NCI-H510A (cell line): ENCODE measurements at places on chromosomes 6 and 20.
A peak's percentile ranks its signal among the peaks of the same experiment; 100 is the strongest.

DNA sequence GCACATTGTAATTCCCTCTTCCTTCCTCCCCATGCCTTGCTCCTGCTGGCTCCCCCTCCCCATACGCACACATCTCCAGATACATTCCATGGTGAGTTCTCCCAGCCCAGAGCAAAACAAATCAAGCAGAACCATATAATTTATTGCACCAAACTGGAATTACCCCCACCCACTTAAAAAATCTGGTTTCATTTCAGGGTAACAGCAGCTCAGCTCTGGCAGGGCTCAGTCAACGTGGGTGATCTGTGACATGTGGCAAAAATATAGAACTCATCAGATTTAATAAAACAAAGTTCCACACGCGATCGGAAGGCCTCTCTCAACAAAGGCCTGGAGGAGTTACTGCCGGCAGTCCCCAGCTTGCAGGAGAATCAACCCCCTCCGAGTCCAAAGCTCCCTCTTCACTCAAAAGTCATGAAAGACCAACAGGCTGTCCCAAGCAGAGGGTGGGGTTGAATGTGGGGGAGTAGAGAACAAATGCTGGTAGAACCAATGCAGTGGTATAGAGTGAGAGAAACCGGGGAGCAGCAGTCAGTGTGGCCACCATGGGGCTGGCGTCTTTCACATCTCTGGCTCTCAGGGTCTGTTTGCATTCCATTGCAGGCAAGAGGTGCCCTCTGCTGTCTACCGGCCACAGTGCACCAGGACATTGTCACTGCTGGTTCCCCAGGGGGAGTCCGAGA is 323.3 kb upstream of the NT5E start:
- DNase-seq: no peak

DNA sequence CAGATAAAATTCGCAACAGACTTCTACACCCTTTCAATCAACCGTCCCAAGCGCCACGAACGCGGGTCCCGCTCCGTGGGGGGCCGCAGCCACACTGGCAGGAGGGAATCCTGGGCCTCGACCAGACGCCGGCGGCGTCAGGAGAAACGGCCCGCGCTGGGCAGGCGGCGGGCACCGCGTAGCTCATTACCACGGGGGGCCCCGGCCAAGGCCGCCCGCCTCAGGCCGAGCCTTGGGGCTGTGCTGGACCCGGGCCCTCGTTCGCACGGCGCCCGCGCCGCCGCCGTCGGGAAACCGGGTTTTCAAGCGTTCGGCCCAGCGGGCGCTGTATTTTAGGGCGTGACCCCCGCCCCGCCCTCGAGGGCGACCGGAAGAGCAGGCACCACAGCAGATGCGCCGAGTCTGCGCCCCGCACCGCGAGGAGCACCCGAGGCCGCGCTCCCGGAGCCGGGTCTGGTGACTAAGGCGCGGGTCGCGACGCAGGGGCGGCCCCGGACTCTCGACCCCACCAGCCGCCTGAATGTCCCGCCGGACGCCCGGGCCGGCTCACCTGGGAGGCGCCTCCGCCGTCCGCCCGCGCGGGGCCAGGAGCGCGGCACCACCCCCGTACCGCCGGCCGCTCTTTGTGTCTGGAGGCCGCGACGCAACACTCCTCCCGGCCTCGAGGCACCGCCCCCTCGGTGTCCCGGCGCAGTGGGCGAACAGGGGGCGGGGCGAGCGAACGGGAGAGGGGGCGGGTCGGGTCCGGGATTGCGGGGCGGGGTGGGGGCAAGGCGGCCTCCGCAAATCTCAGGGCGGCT is at the start of gene NINL:
Gene NINL (minus strand): TSS at position 627 of the 800 bp plus-strand sequence. CDS start 58,944 bp downstream, outside the sequence.
- peak; percentile 90 for DNase-seq

DNA sequence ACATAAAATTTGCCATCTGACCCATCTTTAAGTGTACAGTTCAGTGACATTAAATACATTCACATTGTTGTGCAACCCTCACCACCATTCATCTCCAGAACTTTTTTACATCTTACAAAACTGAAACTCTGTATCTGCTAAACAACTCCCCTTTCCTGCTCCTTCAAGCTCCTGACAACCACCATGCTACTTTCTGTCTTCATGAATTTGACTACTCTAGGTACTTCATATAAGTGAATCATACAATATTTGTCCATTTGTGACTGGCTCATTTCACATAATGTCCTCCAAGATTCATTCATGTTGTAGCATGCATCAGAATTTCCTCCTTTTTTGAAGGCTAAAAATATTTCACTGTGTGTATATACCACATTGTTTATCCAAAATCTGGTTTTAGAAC is 86.9 kb upstream of the SMLR1 start:
- DNase-seq: no peak

GRCh38 chr6:119757467-119757866 is 407.9 kb upstream of the MAN1A1 start:
- no peak for DNase-seq

GRCh38 chr20:51700809-51701285 is 67.3 kb downstream of the ATP9A start:
- no peak for DNase-seq

- no peak for DNase-seq
Observed at GRCh38 chr20:33007376-33008335, at the start of gene BPIFB2. TSS of gene BPIFB2 (plus strand) at chr20:33007704. CDS start at chr20:33008575, 871 bp downstream.

- DNase-seq: no peak
Observed at GRCh38 chr20:52270001-52270606, 78.5 kb upstream of the ZFP64 start.

DNA sequence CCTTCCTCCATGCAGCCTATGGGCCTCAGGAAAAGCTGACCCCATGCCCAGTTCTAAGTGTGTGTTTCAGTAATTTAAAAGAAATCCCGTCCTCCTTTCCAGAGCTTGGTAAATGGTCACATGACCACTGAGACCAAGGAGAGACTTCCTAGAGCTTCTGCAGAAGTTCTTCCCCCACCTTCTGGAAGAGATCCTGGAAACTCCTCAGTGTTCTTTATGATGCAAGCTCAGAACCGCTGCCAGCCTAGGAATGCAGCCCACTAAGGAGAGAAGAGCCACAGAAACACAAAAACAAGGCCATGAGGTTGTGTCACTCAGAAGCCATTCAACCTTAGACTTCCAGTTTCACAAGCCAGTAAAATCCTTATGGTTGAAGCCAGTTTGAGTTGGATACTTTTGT is 348.4 kb downstream of the TPBG start:
- DNase-seq: no peak

DNA sequence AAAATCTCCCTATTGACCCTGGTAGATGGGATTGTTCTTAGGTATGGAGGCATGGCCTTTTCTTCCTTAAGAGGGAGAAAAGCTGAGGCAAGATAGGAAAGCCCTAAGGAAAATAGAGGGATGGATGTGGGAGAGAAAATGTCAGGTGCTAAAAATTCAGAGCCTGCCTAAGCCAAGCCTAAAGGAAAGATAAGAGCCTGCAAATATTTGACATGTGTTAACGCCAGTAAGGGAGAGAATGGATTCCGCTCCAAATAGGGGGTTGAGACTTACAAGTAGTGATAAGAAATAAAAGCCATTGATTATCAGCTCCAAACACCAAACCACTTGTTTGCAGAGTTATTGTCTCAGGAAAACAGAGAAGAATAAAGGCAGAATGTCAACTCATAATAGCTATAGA is 533.6 kb downstream of the PTPRT start:
- DNase-seq: no peak

- peak; percentile 48 for DNase-seq
Observed at GRCh38 chr6:38179300-38179699, 359.8 kb downstream of the ZFAND3 start.

- no peak for DNase-seq
Observed at GRCh38 chr20:57651881-57652605, 31.8 kb upstream of the ZBP1 start.
